Activated CD8-positive, alpha-beta memory T cell treated with anti-CD3 and anti-CD28 coated beads, Interleukin-2, amount 10 ng/mL, durations not matched to agents 7 days and 5 days (primary cell): ENCODE measurements at places on chromosomes 4 and X. TPM values are rescaled to one million over a fixed set of nuclear protein-coding genes. Genes with fewer than 3 reads are reported as not detected.

- no peak for DNase-seq
Observed at GRCh38 chr4:824461-825062, 1.4 kb downstream of the CPLX1 start.

DNA sequence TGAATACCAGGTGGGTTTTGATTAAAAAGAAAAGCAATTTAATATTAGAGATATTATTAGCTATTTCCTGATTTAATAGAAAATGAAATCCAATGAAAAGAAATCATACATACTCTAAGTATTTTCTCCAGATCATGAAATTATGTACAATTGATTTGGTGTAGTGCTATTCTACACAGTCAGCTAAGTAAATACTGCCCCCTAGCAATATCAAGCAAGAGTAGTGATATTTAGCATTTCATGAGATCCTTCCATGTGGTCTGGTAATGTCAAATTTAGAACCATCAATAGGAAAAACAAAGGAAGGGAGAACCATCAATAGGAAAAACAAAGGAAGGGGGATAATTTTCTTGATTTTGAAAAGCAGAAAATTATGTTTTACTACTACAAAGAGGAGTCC lies 114.6 kb downstream of the TBCK start:
- DNase-seq, result no peak

- DNase-seq, result no peak
Observed at GRCh38 chr4:80812145-80812544, 218.4 kb upstream of the BMP3 start.

DNA sequence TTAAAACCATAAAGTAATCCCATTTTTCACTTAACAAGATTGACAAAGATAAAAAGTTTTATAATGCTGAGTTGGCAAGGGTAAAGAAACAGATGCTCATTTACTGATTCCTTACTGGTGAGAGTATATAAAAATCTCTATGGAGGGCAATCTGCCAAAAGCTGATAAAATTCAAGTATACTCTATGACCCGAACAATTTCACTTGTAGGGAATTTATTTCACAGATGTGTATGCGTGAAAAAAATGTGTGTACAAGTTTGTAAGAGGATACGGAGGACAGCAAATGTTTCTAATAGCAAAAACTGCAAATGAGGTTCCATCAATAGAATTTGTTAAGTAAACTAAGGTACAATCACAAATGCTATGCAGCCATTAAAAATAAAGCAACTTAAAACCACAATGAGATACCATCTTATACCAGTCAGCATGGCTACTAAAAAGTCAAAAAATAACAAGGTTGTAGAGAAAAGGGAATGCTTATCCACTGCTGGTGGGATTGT lies 23.4 kb downstream of the DHX15 start:
- no peak for DNase-seq

GRCh38 chrX:134646691-134647090 lies 11.6 kb downstream of the PLAC1 start:
- no peak for DNase-seq

FHL1 gene
- 15.9 TPM for total RNA-seq

PCSK1N gene
- 0.21 TPM for total RNA-seq
